NCI-H460 (cell line): ENCODE measurements at places on chromosomes 7 and 10. TPM values are rescaled to one million over a fixed set of nuclear protein-coding genes. Genes with fewer than 3 reads are reported as not detected.

Gene ZNF786
- 4.5 and 5.0 TPM in 2 replicates for total RNA-seq

Gene PILRA
- 0.40 and 0.57 TPM in 2 replicates for total RNA-seq

Gene LGI1
- total RNA-seq = 0.23 and 0.32 TPM in 2 replicates

Gene PTN
- total RNA-seq = 0.12 TPM in 1 of 2 replicates, not detected in the other

Gene GALNT17
- total RNA-seq = 3.1 TPM in 2 replicates

Gene TMEM184A
- total RNA-seq = 6.4 and 6.7 TPM in 2 replicates

Gene TRIL
- 0.05 and 0.12 TPM in 2 replicates for total RNA-seq

Gene FANK1
- 0.20 and 0.63 TPM in 2 replicates for total RNA-seq

Gene NEUROG3
- total RNA-seq = not detected in 2 replicates

Gene TMEM213
- total RNA-seq = not detected in 2 replicates

Gene MRLN
- not detected in 2 replicates for total RNA-seq

Gene EIF5AL1
- 0.30 and 0.40 TPM in 2 replicates for total RNA-seq

Gene SORBS1
- 0.27 and 0.43 TPM in 2 replicates for total RNA-seq

GRCh38 chr7:23544913-23545354 is 13.2 kb upstream of the TRA2A start:
- peak; percentile 13 for DNase-seq

- no peak for DNase-seq
These were observed 15.6 kb upstream of the CXCL12 start for GRCh38 chr10:44400541-44400940.

- DNase-seq = no peak
These were observed 57.6 kb upstream of the ADGRA1 start for GRCh38 chr10:133030126-133030525.

DNA sequence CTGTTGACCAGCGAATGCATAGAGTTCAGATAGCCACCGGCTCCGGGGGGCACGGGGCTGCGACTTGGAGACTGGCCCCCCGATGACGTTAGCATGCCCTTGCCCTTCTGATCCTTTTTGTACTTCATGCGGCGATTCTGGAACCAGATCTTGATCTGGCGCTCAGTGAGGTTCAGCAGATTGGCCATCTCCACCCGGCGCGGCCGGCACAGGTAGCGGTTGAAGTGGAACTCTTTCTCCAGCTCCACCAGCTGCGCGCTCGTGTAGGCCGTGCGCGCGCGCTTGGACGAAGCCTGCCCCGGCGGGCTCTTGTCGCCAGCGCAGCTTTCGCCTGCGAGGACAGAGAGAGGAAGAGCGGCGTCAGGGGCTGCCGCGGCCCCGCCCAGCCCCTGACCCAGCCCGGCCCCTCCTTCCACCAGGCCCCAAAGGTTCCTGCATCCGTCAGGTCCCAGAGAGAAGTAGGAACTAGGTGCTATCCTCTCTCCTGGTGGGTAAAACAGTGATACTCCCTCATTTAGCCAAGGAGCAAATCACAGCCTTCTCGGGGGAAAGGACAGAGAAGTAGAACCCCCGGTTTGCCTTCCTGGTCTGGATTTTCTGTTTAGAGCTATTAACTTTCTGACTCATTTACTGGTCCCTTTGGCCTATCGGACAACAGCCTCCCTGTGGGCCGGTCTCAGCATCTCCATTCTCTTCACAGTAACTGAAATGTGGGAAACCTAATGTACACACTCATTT is 6.1 kb upstream of the HOXA2 start:
- no peak for DNase-seq

DNA sequence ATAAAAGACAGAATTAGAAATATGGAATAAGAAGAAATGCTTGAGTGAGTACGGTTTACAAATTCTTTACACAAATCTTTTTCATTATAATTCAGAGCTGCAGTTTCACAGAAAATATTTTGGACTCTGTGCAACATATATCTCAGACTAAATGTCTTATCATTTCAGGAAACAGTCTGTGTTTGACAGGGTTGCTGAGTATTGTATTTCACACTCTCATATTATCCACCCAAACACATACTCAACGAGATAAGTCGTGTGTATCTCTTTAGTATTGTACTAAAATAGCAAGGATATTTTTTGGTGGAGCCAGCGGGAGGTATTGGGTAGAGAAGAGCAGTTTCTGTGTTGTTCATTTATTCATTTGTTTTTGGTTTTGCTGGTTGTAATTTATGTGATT is 39.0 kb upstream of the SLC39A12 start:
- DNase-seq = no peak

- no peak for DNase-seq
These were observed 266.9 kb downstream of the TNS3 start for GRCh38 chr7:47314728-47315607.

DNA sequence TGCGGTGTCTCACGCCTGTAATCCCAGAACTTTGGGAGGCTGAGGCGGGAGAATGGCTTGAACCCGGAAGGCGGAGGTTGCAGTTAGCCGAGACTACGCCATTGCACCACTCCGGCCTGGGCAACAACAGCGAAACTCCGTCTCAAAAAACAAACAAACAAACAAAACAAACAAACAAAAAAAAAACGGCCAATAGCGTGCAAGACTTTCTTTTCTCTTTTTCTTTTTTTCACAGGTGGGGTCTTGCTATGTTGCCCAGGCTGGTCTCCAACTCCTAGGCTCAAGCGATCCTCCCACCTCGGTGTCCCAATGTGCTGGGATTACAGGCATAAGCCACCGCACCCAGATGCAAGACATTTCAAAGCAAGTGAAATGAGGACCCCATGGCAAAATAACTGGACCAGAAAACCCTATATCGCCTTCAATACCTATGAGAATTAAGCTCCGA is 1.6 kb downstream of the PSAP start:
- no peak for DNase-seq

GRCh38 chr10:86357041-86357440 is 9.6 kb downstream of the GRID1 start:
- DNase-seq = no peak

- DNase-seq = peak; percentile 25
These were observed 435.8 kb upstream of the MGMT start for GRCh38 chr10:129030996-129031843.

DNA sequence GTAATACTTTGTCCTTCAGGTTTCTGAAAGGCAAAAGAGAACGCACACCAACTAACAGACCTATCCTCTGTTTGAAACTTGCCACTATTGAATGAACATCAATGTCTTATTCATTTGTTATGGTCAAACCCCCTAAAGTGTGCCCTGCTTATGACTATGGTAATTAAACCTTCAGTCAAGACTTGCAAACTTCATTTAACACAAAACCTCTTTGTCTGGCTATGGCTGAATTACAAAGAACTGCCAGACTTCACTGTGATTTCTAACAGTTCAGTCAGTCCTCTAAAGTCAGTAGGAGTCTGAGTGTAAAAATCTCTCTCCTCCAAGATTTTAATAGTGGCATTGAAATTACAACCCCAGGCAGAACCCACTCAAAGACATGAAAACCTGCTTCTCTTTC is 702.5 kb upstream of the LRRN3 start:
- no peak for DNase-seq

- DNase-seq = peak; percentile 9
These were observed 44.0 kb upstream of the CRTAC1 start for GRCh38 chr10:98074315-98074911.

- no peak for DNase-seq
These were observed 86.1 kb downstream of the EGFR start for GRCh38 chr7:55104712-55105433.

- no peak for DNase-seq
These were observed 102.0 kb upstream of the GLI3 start for GRCh38 chr7:42338916-42339540.

- no peak for DNase-seq
These were observed 3.6 kb downstream of the CASP7 start for GRCh38 chr10:113683300-113683699.

DNA sequence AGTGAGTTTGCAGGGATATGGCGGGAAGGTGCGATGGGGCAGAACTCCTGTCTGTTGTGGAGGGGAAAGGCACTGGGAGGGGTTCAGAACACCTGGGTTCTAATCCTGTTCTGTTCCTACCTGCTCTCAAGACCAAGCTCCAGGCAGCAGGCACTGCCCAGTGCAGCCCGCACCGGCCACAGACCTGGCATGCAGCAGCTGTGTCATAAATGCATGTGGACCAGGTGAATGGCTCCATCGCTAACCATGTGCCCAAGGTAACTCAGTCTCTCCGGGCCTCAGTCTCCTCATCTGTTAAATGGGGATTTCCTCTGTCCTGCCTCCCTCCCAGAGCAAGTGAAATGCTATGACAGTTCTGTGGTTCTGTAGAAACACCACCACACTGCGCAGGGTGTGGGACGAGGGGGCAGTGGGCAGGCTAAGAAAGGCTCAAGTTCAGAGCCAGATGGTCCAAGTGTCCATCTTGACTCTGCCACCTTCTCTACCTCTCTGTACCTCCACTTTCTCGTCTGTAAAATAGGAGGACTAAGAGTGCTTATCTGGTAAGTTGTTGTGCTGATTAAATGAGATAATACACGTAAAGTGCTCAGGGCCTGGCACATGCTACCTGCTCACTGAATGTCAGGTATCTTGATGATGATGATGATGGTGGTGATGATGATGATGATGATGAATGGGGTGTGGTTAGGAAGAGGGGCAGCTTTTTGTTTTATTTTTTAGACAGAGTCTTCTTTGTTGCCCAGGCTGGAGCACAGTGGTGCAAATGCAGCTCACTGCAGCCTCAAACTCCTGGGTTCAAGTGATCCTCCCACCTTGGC is 22.9 kb downstream of the ATP6V1F start:
- DNase-seq = no peak

GRCh38 chr10:62817121-62817765 is 1.1 kb upstream of the EGR2 start:
- no peak for DNase-seq

GRCh38 chr7:73969991-73970390 is 58.0 kb upstream of the ELN start:
- no peak for DNase-seq

DNA sequence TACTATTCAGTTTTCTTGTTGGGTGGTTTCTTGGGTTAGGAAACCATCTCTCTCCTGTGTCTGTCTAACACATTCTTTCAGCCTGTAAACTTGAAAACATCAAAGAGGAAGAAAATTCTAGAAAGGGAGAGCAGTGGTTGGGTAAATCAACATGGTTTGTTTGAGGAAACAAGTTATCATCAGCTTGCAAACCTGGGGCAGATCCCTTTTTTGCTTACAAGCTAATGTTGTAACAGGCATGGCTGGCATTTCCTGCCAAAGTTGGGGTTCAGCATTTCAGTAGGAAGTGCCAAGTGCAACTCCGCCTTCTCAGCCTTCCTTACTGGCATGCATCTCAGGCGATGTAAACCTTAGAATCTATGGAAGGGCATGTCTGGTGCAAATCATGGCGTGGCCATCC is 112.6 kb downstream of the EEPD1 start:
- no peak for DNase-seq

DNA sequence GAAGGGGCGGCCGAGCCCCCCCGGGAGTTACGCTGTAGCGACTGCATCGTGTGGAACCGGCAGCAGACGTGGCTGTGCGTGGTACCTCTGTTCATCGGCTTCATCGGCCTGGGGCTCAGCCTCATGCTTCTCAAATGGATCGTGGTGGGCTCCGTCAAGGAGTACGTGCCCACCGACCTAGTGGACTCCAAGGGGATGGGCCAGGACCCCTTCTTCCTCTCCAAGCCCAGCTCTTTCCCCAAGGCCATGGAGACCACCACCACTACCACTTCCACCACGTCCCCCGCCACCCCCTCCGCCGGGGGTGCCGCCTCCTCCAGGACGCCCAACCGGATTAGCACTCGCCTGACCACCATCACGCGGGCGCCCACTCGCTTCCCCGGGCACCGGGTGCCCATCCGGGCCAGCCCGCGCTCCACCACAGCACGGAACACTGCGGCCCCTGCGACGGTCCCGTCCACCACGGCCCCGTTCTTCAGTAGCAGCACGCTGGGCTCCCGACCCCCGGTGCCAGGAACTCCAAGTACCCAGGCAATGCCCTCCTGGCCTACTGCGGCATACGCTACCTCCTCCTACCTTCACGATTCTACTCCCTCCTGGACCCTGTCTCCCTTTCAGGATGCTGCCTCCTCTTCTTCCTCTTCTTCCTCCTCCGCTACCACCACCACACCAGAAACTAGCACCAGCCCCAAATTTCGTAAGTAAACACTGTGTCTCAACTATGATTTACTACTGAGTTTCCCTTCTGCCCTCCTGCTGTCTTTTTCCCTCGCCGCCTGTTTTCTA is 666 bp downstream of the NRG3 start:
- DNase-seq = no peak

- DNase-seq = no peak
These were observed 189.2 kb upstream of the MGMT start for GRCh38 chr10:129277841-129278240.

- no peak for DNase-seq
These were observed 84.7 kb upstream of the IFRD1 start for GRCh38 chr7:112365551-112365950.

GRCh38 chr10:107081644-107082043 is 82.9 kb downstream of the SORCS1 start:
- no peak for DNase-seq

- no peak for DNase-seq
These were observed 306.7 kb downstream of the CRPPA start for GRCh38 chr7:16114633-16115032.

DNA sequence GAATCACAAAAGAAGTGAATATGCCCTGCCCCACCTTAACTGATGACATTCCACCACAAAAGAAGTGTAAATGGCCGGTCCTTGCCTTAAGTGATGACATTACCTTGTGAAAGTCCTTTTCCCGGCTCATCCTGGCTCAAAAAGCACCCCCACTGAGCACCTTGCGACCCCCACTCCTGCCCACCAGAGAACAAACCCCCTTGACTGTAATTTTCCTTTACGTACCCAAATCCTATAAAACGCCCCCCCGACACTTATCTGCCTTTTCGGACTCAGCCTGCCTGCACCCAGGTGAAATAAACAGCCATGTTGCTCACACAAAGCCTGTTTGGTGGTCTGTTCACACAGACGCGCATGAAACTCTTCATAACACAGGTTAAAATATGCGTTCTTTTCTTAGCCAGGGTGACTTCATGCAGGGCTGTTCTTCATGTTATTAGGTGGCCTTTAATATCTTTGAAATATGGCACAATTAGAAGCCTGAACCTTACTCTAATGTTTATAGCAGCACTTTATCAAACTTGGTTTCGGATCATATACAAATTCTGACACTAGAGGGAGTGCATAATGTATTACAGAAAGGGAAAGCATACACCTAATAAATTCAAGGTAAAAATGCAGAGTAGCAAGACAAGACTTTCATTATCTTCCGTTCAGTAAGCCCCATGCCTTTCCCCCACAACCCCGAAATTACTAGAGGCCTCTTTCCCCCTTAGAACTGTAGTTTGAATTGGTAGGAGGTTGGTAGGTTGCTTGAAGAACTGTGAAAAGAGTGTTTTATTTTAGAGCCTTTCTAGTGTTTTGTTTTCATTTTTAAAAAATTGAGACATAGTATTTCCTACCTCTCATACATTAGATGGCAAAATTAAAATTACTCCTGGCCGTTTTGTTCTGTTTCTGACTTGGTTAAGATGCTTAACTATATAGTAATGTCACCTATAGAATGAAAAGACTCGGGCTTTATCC is 117.9 kb downstream of the NPY start:
- peak; percentile 17 for DNase-seq

DNA sequence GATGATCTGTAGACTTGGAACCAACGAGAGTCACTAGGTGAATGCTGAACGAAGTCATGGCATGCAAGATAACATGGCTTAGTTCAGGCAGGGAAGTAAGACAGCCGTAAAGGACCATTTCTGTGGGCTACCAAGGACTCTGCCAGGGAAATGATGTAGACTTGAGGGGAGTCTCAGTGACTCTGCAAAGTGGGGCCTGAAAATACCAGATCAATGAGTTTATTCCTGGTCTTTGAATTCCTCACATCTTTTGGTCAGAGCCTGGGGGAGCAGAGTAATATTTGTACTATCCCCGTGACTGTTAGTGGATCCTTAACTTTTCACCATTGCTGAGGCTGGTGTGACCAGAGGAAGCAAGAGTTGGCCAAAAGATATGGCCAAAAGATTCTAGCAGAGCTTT is 60.7 kb upstream of the INHBA start:
- DNase-seq = no peak

GRCh38 chr7:129074994-129075393 is 20.1 kb upstream of the TNPO3 start:
- DNase-seq = no peak
